ENCODE measurements at places on chromosomes 1 and 21. TPM values are rescaled to one million over a fixed set of nuclear protein-coding genes. Genes with fewer than 3 reads are reported as not detected.
A peak's percentile ranks its signal among the peaks of the same experiment; 100 is the strongest.

Gene GLMN
- 20.4 TPM for total RNA-seq

Gene CENPL
- 17.2 TPM for total RNA-seq

- H3K36me3 ChIP-seq = peaks cover 16% of the 10 kb centered on the region
- peaks cover 5% of the 10 kb centered on the region for H3K4me1 ChIP-seq
- H3K4me3 ChIP-seq = peak overlapping the region; percentile 81
- H3K27ac ChIP-seq = peak overlapping the region; percentile 99
- H3K27me3 ChIP-seq = no peaks in the 10 kb centered on the region
Measured at GRCh38 chr21:42892582-42892930, 553 bp upstream of the NDUFV3 start.

GRCh38 chr21:46025113-46025770 is 43.7 kb downstream of the COL6A1 start:
- H3K27ac ChIP-seq = no peak overlapping the region
- H3K4me1 ChIP-seq = peaks cover 8% of the 10 kb centered on the region
- no peak for DNase-seq
- no peaks in the 10 kb centered on the region for H3K36me3 ChIP-seq
- no peak overlapping the region for H3K4me3 ChIP-seq

Gene CACNA1S
- 0.07 TPM for total RNA-seq

DNA sequence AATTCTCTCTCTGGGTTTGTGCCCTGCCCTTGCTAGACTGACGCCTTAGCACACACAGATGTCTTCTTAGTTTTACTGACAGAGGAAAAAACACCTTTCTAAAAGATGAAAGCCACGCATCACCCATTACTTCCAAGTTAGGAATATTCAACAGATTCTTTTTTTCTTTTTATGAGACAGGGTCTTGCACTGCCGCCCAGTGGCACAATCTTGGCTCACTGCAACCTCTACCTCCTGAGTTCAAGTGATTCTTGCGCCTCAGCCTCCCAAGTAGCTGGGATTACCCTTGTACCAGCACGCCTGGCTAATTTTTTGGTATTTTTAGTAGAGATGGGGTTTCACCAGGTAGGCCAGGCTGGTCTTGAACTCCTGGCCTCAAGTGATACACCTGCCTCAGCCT is 169.2 kb downstream of the APP start:
- H3K4me1 ChIP-seq = peaks cover 68% of the 10 kb centered on the region
- H3K27ac ChIP-seq = peak overlapping the region; percentile 11
- H3K4me3 ChIP-seq = no peak overlapping the region

- peak overlapping the region; percentile 92 for H3K4me3 ChIP-seq
- H3K27ac ChIP-seq = peak overlapping the region; percentile 100
Measured at GRCh38 chr1:74733604-74734484, 892 bp downstream of the TYW3 start.

Gene LCE1C
- total RNA-seq = not detected
